Activated T-helper 1 cell treated with anti-CD3 and anti-CD28 coated beads, Interleukin-2, amount 50 U/mL, for 16 hours (primary cell): ENCODE measurements at places on chromosomes 13 and 19.

DNA sequence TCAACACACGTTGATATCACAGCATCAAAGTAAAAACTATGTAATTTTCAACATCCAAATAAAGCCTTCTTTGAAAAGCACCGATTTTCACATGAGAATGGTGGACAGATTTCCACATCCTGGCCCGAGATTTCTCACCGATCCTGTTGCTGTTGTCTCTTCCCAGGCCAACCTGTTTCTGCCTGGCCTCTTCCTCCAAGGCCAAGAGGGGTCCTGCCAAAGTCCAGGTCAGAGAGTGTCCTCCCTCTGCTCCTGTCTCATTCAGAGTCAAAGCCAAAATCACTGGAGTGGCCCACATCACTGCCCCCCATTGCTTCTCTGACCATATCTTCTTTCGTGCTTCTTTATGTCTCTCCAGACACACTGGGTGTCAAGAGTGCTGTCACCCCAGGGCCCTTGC is 49.5 kb downstream of the CHST8 start:
- DNase-seq, result no peak

DNA sequence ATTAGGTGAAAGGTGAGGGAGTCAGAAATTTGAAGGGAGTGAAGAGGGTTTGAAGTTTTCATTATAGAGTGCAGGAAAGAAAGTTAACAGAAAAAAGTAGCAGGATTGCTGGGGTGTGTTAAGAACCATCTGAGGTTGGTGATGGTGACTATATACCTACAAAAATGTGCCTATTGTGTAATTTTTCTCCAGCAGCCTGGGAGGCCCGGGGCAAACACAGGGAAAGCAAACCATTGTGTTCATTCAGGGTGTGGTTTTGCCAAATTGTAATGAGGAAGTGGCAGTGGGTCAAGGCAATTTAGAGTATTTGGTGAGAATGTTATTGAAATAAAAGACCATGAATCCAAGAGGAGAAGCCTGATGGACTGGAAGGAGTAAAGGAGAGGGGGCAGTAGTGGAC is 8.2 kb upstream of the SUCLA2 start:
- no peak for DNase-seq

- no peak for DNase-seq
Observed at GRCh38 chr19:739998-740715, 10.8 kb upstream of the MISP start.

DNA sequence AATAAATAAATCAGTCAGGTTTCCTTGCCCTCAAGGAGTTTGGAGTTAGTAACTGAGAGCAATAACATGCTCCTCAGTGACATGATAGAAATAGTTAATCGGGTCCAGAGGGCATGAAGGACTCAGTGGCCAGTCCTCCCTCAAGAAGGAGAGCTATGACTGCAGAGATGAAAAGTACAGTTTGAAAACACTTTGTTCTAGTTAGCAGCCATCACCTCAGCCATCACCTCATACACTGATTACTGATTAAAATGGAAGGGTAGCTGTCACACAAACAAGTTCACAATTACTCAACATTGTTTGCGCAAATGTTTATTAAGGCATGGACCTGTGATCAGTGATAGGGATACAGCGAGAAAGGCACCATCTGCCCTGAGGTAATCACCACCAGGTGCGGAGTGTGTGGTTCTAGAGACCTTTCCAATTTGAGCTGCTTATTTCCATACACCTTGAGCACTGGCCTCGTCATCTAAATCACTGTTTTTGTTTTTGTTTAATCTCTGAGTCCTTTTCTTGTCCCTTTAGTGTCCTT is 85.3 kb upstream of the RAP2A start:
- DNase-seq, result no peak
